Activated naive CD4-positive, alpha-beta T cell treated with anti-CD3 and anti-CD28 coated beads for 36 hours (primary cell): ENCODE measurements at places on chromosomes 6 and 20. TPM values are rescaled to one million over a fixed set of nuclear protein-coding genes. Genes with fewer than 3 reads are reported as not detected.
A peak's percentile ranks its signal among the peaks of the same experiment; 100 is the strongest.

- peaks cover 6% of the 10 kb centered on the region for H3K4me1 ChIP-seq
- no peaks in the 10 kb centered on the region for H3K27me3 ChIP-seq
- H3K27ac ChIP-seq: no peak overlapping the region
- H3K36me3 ChIP-seq: peaks cover 3% of the 10 kb centered on the region
Observed at GRCh38 chr20:1420066-1420465, 27.2 kb upstream of the FKBP1A start.

DNA sequence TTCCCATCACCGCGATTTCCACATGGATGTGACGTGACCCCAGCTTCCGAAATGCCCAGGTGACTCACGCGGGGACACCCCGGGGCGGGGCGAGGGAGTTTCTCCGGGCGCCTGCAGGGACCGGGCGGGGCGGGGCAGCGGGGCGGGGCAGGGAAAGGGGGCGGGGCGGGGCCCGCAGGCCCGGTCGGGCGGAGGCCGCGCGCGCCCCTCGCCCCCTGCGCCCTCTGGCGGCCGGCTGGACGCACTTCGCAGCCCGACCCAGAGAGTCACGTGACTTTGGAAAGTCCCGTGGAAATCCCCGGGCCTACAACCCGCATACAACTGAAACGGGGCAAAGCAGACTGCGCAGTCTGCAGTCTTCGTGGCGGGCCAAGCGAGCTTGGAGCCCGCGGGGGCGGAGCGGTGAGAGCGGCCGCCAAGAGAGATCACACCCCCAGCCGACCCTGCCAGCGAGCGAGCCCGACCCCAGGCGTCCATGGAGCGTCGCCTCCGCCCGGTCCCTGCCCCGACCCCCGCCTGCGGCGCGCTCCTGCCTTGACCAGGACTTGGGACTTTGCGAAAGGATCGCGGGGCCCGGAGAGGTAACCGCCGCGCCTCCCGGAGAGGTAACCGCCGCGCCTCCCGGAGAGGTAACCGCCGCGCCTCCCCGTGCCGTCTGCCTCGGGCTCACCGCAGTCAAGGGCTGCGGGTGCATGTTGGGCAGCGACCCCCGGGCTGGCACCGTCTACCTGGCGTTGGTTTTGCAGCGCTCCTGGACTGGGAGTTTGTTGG lies at the start of gene TNFAIP3:
TNFAIP3 (plus strand) TSS at position 346 of the 771 bp plus-strand sequence. CDS start 3,969 bp downstream, outside the sequence.
- peaks cover 32% of the 10 kb centered on the region for H3K4me1 ChIP-seq
- H3K27me3 ChIP-seq: no peaks in the 10 kb centered on the region
- peak; percentile 97 for DNase-seq
- H3K4me3 ChIP-seq: peak within 1 kb of the TSS; percentile 89
- peak within 1 kb of the TSS; percentile 99 for H3K27ac ChIP-seq

- H3K27ac ChIP-seq: no peak overlapping the region
- H3K27me3 ChIP-seq: peaks cover 48% of the 10 kb centered on the region
- DNase-seq: no peak
- no peaks in the 10 kb centered on the region for H3K36me3 ChIP-seq
- no peaks in the 10 kb centered on the region for H3K4me1 ChIP-seq
Observed at GRCh38 chr20:9506964-9507369, 7.4 kb upstream of the LAMP5 start.

GRCh38 chr20:2311329-2311728 lies 15.5 kb downstream of the TGM3 start:
- H3K36me3 ChIP-seq: no peaks in the 10 kb centered on the region
- DNase-seq: no peak
- no peaks in the 10 kb centered on the region for H3K4me1 ChIP-seq
- H3K27me3 ChIP-seq: peaks cover 3% of the 10 kb centered on the region

The RUNX2 gene
- total RNA-seq: 3.6 TPM
